GM04503 (cell line): ENCODE measurements at places on chromosomes 2 and 18.

DNA sequence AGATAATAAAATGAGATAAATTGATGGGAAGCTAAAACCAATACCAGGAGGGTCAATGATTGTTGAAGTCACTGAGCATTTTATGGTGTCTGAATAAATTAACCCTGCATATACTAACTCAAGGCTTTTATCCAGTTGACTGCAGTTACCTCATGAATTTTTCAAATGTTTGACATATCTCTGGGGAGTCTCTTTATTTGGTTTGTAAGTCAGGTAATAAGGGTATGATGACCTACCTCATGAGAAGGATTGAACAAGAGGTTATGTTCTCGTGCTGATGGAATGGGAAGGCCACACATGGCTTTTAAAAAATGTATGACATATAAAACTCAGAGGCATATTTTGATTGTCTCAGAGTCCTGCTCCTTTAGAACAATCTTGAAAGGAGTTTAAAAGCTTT, 237.6 kb downstream of the THSD7B start:
- no peak for DNase-seq

DNA sequence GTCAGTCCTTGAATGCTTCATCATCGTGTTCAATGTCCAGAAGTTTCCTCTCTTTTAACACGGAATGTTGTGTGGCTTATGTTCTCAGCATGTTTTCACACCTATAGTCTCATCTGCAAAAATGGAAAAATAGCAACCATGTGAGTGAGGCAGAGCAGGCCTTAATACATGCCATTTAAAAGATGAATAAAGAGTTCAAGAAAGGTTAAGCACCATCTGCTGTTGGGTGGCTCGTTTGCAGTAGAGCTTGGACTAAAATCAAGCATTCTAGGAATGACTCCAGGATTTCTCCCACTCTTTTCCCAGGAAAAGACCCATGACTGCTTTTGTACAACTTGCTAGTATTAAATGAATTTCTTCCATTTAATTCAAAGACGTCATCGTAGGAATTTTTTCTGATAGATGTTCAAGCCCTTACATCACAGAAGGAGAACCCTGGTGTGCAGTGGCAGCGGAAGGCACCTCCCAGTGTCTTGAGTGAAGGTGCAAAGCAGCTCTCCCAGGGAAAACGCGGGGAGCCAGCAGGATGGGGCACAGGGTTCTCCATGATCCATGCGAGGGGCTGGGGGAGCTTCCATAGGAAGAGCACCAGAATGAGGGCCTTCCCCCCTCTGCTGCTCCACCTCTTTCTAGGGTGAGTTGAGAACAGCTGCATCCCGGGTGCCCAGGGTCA, 9.6 kb downstream of the DCDC2C start:
- no peak for DNase-seq

DNA sequence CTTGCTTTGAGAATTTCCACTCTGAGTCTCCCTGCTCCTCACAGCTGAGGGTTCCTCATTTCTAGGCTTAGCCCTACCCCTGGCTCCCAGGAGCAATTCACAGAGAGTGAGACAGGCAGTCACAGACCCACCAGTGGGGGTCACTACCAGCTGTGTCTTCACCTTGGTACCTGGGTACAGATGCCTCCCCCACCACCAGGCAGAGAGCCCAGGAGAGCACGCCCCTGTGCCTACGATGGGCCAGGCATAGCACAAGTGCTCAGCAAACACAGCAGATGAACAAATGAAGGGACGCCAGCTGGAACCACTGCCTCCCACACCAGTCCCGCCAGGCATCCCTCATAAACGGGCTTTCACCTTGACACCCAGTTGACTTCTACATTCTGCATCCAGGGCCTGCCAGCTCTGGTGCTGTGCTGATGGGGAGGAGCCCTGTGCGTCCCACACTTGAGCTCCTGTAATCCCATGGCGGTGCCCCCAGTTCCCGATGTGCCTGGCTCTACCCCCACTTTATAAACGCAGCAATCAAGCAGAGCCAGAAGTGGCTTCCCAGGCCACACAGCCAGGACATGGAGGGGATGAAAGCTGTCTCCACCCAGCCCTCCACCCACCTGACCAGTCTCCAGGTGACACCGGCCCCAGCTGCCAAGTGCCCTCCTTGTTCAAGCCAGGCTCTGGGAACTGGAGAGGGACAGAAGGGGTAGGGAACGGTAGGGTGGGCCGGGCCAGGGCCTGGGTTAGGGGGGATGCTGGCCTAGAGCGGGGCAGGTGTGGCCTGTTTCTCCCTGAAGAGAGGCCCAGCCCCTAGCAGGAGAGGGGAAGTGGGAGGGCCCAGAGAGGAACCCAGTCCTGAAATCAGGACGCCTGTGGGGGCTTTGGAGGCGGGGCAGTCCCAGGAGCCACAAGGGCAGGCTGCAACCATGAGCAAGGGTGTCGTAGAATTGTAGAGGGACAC, 42.5 kb downstream of the SCTR start:
- no peak for DNase-seq

- DNase-seq = no peak
These were observed 420.4 kb downstream of the DSC3 start for GRCh38 chr18:30622104-30622503.

GRCh38 chr2:153891051-153891450, 19.3 kb downstream of the GALNT13 start:
- DNase-seq = no peak

DNA sequence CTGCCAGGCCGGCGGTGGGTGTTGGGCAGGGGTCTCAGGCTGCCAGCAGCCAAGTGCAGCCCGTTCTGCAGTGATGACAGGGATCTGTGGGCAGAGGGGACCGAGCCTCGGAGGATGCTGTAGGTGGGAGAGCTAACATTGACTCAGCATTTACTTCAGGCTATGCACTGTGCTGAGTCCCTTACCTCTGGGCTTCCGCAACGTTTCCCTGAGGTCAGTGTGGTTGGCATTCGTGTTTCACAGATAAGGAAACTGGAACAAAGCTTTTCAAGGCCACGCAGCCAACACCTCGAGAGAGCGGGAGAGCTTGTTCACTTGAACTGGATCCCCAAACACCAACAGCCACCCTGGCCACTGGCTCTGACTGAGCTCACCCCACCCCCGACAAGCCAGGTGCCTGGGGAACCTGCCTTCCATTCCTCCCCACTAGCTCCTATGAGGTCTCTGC, 839 bp upstream of the GPR148 start:
- no peak for DNase-seq

DNA sequence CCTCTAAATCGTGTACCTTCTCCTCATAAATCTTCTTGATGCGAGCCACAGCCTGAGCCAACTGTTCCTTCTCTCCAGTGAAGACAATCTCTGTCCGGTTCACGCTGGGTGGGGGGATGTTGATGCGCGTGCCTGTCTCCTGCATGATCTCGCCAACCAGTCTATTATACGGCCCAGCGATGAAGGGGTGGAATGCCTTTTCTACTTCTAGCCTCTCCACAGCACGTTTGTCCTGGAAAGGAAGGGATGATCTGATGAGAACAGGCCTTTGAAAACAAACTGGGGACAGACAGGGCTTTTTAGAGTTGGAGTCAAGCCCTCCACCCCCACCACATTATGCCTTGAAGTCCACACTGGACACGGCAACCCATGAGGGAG, 59.3 kb downstream of the HDLBP start:
- no peak for DNase-seq

- DNase-seq = peak; percentile 23
These were observed 33.1 kb downstream of the NGEF start for GRCh38 chr2:232979871-232980461.

- peak; percentile 13 for DNase-seq
These were observed 149.9 kb downstream of the TMX3 start for GRCh38 chr18:68564961-68565360.

- DNase-seq = no peak
These were observed 112.1 kb upstream of the ATP8B1 start for GRCh38 chr18:57915248-57915647.

DNA sequence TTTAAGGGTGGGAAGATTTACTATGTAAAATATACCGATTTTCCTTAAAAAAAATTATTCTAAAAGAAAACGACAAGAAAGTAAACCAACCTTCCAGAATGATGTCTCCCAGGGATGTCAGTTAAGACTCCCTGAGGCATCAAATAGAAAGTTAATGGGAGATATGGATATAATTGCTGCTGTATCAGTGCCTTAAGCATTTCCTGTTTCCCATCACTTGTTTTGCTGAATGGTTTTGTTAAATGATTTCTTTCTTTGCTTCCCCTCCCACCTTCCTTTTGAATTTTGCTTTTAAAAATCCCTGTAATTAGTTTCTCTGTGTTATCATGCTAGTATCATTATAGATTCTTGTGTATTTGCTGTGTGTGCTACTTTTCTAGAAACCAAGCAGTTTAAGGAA, 154.3 kb upstream of the CWC22 start:
- no peak for DNase-seq

- no peak for DNase-seq
These were observed 54.3 kb downstream of the RAB10 start for GRCh38 chr2:26088038-26088643.

DNA sequence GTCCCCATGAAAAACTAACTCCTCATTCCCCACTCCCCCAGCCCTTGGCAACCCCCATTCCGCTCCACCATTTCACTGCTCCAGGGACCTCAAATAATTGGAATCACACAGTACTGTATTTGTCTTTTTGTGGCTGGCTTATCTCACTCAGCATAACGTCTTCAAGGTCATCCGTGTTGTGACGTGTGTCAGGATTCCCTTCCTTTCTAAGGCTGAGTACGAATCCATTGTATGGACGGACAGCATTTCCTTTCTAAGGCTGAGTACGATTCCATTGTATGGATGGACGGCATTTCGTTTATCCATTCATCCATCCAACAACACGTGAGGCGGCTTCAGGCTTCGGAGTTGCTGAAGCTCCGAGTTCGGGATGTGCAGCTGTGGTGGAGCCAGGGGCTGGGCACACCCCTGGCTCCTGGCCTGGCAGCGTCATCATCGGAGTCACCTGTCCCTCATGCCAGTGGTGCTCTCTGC, 1.2 kb upstream of the ASB1 start:
- DNase-seq = no peak
